Sciatic nerve (tissue), 2 donors: ENCODE measurements at places on chromosomes 3 and 15. TPM values are rescaled to one million over a fixed set of nuclear protein-coding genes. Genes with fewer than 3 reads are reported as not detected.

RBPMS2 gene
- total RNA-seq = 14.2 TPM

DNA sequence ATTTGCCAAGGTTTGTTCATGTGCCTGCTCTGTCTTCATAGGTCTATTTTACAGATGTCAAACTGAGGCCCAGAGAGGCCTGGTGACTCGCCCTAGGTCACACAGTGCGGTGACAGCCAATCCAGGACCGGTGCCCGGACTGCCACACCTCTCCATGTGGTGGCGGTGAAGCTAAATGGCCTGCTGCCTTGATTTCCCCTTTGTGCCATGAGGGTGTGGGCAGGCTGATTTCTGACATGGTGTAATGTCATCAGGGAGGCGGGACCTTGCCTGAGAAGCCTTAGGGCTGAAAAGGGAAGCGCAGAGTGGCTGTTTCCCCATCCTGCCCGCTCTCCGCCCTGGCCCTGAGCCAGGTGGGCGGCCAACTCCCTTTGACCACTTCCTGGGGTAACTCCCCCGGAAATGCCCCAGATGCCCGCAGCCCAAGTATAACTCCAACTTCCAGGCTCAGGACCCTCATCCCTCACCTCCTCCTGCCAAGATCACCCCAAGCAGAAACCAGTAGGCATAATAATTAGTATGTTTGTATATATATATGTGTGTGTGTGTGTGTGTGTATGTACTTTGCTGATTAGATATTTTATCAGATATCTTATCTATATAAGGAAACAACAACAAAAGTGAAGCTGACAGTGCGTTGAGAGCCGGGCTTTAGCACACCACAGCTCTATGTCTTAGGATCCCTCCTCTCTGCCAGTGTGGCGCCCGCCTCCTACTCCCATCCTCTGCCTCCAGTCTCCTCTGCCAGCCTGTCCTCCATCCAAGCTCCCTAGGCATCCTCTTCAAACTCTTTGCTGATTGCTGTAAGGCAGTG, 63.9 kb downstream of the IQSEC1 start:
- peak; percentile 81 for DNase-seq

SKOR1 gene
- total RNA-seq = 1.3 TPM

- DNase-seq = no peak
Measured at GRCh38 chr3:175713268-175713667, 854.1 kb downstream of the NAALADL2 start.

KLHL6 gene
- total RNA-seq = 4.7 TPM

DNA sequence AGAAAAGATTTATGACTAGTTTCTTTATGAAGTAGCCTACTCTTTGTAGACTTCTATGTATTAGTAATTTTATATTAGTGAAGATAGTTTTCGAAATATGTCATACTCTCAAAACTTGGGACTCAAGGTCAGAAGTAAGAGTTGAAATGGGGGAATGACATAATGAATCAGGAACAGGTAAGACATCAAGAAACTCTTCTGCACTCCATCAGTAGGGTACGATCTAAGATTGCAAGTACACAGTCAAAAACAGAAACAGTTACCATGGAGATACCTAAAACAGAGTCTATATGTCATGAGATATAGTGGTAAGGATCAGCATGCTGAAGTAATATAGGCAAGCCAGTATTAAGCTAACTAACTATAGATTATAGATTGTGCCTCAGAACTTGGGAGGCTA, 187.0 kb upstream of the MLF1 start:
- DNase-seq = no peak

GRCh38 chr15:67925182-67925581, 85.3 kb upstream of the RNU6-1 start:
- DNase-seq = no peak

- no peak for DNase-seq
Measured at GRCh38 chr3:132318451-132318850, 1.2 kb downstream of the ACP3 start.

FBXL2 gene
- total RNA-seq = 22.4 TPM

DNA sequence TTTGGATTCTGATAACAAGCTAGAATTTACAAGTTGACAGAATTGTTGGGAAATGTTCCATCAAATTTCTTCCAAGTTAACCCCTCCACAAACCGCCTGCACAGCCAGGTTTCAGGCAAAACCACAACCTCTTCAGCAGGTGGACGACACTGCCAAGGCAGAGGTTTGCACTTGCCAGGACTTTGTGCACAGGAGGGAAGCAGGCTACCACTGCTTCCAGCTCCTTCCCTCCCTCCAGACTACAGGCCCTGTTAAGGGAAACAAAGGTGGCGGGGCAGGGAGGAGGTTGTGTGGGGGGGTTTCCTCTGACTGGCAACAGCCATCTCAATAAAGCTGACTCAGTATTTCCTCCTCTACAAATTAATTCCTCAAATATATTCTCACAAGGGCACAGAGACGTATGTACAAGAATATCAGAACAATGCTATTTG, 42.2 kb downstream of the TBC1D2B start:
- DNase-seq = no peak

GRCh38 chr3:177357352-177358090, 160.2 kb upstream of the TBL1XR1 start:
- DNase-seq = no peak

- DNase-seq = no peak
Measured at GRCh38 chr3:182632077-182632393, 161.3 kb upstream of the ATP11B start.

PRSS50 gene
- 0.13 TPM for total RNA-seq

DNA sequence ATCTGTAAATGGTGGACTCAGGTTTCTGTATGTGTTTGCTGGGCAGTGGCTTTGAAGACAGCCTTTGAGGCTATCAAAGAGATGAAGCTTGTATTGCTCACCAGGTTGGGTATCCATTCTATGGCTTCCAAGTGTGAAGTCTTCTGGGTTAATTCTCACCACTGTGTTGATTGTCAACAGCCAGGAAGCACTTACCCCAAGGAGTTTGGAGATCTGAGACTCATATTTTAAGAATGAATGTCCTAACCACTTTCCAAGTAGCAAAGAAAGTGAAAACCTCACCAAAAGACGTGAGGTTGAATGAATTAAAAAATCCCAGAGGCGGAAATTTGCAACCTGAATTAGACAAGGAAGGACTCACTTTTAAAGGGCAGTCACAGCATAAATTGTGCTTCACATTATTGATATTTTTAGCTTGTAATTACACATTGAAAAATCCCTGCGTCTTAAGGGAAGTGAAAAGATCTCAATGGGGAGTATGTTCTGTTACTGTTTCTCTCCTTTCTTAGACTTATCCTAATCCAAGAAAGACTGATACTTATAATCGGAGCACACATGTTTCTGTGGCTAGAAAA, 304.0 kb upstream of the TPRG1 start:
- DNase-seq = no peak

DNA sequence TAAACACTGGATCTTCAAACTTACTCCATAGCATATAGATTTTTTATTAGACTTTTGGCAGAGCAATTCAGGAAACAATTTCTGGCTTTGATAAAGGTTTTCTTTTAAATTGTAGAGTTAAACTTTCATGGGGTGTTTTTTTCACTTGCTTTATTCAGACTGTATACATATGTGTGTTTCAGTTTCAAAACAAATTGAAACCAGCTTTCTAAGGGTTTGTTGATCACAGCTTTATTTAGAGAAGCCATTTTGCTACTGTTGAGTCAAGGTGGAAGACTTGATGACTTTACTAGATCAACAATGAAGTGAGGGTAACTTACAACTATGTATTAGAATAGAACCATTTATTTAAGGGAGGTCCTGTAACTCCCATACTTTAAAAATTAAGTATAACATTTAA, 6.2 kb downstream of the UBE2E1 start:
- DNase-seq = no peak

DNA sequence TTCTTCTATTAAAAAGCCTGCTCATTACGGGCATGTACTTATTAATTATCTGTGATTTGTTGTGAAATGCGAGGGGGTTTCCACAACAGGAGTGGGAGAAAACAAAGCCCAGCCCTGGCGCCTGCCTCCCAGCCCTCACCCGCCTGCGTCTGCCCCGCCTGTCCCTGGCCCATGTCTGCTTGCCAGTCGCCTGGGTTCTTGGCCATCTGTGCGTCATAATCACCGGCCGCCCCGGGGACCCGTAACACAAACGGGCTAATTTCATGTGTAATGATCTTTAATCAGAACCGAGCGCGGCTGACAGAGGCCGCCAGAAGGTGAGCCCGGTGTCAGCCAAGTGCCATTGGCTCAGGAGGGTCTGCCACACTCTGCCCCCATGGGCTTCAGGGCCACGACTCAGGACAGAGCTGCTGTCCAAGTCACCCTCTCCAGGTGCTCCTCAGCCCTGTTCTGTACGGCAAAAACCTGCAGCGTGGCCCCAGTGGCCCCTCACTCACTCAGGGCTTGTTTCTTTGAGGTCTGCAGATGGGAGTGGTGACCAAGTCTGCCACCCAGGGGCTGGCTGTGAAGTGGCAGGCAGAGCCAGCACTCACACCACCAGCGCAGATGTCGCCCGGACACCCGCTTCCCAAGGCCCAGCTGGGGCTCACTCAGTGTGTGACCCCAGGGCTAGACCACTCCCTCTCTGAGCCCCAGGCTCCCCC, 28.8 kb upstream of the TMEM115 start:
- DNase-seq = no peak

DNA sequence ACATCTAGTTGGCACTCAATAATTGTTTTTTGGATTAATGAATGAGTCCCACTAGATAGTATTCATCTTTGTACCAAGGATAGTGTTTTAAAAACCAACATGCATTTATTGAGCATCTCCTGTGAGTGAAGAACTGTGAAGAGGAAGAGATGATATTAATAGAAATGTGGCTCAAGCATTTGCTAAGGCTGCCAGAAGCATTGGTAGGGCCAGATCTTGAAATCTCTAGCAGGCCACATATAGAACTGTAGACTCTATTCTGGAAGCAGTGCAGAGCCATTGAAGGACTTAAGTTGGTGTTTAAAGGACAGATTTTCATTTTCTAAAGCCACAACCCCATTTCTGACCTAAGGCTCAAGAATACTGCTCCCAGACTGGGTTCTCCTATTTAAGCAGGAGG, 99.0 kb downstream of the NEK11 start:
- DNase-seq = no peak

ITIH4 gene
- total RNA-seq = 16.3 TPM

DNA sequence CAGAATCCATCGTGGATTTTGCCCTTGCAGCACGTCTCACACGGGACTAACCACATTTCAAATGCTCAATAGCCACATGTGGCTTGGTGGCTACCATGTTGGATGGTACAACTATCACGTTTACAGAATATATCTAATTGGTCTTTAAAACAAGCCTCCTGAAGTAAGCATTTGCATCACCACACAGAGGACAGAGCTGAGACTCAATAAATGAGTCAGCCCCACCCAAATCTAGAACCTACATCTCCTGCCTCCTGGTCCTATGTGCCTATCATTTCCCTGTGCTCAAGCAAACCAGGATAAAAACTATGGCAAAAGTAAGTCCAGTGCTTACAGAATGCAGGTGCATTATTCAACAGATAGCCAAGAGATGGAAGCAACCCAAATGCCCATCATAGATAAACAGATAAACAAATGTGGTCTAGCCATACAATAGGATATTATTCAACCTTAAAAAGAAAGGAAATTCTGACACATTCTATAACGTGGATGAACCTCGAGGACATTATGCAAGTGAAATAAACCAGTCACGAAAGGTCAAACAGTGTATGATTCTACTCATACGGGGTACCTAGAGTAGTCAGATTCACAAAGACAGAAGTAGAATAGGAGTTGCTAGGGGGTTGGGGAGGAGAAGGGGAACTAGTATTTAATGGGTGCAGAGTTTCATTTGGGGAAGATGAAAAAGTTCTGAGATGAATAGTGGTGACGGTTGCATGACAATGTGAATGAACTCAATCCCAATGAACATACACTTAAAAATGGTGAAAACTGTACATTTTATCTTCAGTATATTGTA, 43.9 kb downstream of the SRGAP3 start:
- no peak for DNase-seq

GOLGA8G gene
- total RNA-seq = not detected

- DNase-seq = no peak
Measured at GRCh38 chr3:81045246-81045645, 716.2 kb downstream of the GBE1 start.

DNA sequence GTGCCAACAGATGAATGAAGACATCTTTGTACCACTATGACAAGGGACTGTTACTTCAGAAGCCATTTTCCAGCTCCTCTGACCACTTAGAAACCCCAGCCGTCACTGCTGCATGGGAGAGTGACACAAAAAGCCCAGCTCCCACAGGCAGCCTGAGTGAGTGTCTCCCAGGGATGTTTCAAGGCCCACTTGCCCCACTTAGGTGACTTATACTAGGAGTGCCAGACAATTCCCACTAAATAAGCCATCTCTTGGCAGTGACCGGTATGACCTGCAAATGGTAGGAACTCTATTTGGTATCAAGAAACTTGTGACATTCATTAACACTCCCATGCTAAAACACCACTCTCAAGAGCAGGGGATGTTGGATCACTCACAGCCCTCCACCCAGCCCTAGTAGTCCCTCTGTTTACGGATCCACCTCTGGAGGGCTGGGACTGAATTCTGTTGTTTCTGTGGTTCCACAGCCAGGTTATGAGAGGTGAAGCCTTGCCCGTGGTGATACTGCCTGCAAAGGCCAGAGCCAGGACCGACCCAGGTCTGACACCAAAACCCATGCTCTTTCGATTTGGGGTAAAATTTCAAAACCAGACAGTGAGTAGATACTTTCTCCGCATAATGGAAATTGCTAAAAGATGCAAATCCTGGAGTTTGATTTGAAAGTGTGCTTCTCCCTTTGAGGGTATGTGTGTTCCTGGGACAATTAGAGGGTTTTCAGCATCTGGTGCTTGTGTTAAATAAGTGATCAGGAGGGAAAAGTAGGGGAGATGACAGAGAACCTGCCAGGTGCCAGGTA, 14.5 kb downstream of the RBP1 start:
- no peak for DNase-seq

DNA sequence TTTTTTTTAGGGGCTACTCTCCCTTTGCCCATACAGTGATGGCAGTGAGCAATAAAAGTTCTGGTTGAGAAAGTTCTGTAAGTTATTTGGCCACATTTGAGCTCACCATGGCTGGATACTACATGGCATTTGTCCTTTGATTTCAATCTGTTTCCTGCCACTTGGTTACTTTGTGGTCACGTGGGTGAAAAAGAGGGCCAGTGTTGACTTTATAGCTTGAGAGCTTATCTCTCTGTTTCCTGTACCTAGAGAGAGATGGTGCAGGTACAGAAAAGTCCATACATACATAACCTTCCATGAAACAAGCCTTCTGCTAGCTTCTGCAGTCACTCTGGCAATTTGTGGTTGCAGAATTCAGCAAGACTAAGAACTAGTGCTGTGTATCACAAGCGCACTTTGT, 23.4 kb upstream of the MECOM start:
- no peak for DNase-seq

- DNase-seq = no peak
Measured at GRCh38 chr3:118476885-118477618, 557.6 kb downstream of the IGSF11 start.

DNA sequence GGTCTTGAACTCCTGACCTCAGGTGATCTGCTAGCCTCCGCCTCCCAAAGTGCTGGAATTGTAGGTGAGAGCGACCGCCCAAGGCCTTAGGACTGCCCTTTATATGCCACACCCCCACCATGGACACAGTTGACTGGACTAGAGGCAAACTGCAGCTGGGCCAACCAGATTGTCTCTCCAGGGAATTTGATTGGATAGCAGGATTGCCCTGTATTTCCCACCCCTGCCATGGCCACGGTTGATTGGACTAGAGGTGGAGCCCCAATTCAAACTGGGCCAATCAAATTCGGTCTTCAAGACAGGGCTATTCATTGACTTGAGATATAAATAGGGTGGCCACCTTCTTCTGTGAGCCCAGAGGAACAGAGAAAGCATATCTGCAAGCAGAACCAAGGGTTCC, 6.9 kb upstream of the CLPX start:
- DNase-seq = no peak

ADGRG7 gene
- total RNA-seq = not detected

IMPDH2 gene
- 121 TPM for total RNA-seq
